ENCODE measurements at places on chromosomes 5 and 9. TPM values are rescaled to one million over a fixed set of nuclear protein-coding genes. Genes with fewer than 3 reads are reported as not detected.

Gene PIP5KL1
- 4.1 TPM for total RNA-seq

Gene ARL14EPL
- not detected for total RNA-seq

Gene LCNL1
- total RNA-seq: 0.48 TPM

Gene PKD2L2
- total RNA-seq: not detected

- no peak for DNase-seq
Measured at GRCh38 chr9:133378408-133378962, 2.3 kb downstream of the STKLD1 start.

- DNase-seq: no peak
Measured at GRCh38 chr5:1042626-1043025, 34.0 kb downstream of the NKD2 start.

DNA sequence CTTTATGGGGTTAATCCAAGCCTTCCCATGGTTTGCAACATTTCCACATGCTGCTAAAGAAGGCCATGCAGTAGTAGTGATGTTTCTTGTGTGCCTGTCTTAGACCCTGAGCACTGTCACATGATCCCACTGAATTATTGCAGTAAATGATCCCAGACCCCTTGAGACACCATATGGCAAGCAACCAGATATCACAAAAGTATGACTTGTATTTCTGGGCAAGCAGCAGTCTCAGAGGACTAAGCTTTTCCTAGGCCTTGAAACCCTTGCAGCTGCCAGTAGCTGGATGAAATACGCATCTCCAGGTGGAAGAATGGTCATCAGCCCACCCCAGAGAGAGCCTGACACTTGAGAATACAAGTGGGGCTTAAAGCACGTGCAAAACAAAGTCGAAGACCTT, 41.8 kb downstream of the CDO1 start:
- DNase-seq: no peak

DNA sequence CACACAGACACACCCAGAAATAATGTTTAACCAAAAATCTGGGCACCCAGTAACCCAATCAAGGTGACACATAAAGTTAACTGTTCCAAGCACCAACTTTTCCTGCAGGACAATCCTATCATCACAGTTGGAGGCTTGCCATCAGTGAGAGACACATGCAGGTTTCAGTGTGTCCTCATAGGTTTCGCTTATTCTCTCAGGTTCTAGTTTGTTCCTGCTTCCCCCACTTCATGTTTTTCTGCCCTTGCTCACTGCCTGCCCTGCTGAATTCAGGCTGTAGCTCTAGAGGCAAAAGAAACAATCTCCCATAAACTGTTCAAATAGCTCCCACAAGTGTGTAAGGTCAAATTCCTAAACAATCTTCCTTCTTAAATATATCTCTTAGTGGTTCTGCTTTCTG, 20.0 kb upstream of the SHISAL2B start:
- no peak for DNase-seq

GRCh38 chr5:42884326-42884725, 72.6 kb upstream of the SELENOP start:
- no peak for DNase-seq

- DNase-seq: no peak
Measured at GRCh38 chr9:135409286-135410200, 70.0 kb upstream of the PPP1R26 start.

- no peak for DNase-seq
Measured at GRCh38 chr5:78644741-78645300, 3.8 kb downstream of the LHFPL2 start.

Data from activated CD4-positive, alpha-beta T cell treated with anti-CD3 and anti-CD28 coated beads, Interleukin-2, amount 10 ng/mL, durations not matched to agents 7 days and 5 days (primary cell).